ENCODE measurements at places on chromosomes 5 and 9.

DNA sequence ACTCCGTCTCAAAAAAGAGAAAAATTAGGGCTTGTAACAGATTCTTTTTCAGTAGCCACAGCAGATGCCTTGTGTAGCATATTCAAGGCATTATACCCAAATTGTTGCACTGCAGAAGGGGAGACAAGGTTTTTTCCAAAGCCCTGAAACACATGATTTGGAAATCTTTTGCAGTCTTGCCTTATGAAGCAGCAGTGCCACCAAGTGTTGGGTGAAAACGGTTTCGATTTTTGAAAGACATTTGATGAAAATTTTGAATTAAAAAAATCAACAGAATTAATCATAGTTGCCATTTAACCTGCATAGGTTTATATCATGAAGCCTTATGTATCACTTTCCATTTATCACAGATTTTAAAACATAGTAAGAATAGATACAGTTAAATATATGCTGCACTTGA, 479.5 kb downstream of the TAF11L14 start:
- DNase-seq = no peak

GRCh38 chr9:69175486-69175885, 1.4 kb downstream of the TJP2 start:
- peak; percentile 45 for DNase-seq

- no peak for DNase-seq
Measured at GRCh38 chr5:96942911-96943310, 7.0 kb downstream of the LNPEP start.

GRCh38 chr9:22049411-22049810, 40.3 kb upstream of the CDKN2B start:
- DNase-seq = no peak

- no peak for DNase-seq
Measured at GRCh38 chr5:57508211-57508610, 25.6 kb upstream of the ACTBL2 start.

DNA sequence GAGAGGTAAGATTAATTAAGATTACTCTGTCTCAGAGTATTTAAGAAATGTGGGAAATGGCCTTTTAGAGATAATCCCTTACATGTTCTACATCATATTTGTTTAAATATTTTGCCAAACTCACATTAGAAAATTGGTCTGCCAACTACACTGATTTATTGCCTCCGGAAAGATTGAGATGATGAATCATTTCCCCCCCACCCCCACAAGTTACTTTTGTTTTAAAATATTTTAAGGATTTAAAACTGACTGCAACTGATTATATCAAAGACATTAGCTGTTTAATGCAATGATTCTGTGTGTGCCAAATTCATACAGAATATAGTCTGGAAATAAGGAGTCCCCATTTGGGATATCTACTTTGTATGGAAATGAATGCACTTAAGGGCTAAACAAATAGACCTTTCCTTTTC, 674.4 kb downstream of the PRR16 start:
- DNase-seq = no peak

DNA sequence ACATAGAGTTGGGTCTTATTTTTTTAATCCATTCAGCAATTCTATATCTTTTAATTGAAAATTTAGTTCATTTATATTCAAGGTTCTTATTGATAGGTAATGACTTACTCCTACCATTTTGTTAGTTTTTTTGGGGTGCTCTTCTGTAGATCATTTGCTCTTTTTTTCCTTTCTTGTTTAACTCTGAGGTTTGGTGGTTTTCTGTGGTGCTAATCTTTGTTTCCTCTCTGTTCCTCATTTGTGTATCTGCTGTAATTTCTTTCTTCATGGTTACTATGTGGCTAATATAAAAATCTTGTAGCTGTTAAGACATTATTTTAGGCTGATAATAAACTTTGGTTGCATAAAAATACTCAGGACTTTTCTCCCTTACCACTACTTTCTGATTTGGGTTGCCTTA, 181.6 kb upstream of the DMRTA1 start:
- no peak for DNase-seq

- DNase-seq = no peak
Measured at GRCh38 chr5:38319491-38319890, 61.1 kb downstream of the EGFLAM start.

GRCh38 chr5:154901276-154901675, 36.7 kb downstream of the GEMIN5 start:
- no peak for DNase-seq

DNA sequence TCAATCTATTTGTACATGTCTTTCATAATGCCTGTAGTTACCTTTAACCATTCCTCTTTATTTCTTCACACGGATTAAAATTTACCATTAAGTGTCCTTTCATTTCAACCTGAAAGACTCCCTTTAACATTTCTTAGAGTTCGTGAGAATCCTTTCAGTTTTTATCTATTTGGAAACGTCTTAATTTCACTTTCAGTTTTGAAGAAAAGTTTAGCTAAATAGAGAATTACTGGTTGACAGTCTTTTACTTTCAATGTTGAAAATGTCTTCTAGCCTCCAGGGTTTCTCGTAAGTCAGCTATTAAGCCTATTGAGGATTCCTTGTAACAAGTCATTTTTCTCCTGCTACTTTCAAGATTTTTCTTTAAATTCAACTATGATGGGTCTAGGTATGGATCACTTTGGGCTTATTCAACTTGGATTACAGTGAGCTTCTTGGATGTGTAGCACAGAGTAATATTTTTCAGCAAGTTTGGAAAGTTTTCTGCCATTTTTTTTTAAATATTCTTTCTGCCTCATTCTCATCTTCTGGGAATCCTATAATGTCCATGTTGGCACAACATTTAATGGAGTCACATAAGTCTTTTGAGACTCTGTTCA, 48.5 kb downstream of the RFX3 start:
- no peak for DNase-seq

GRCh38 chr9:38096238-38096805, 27.3 kb upstream of the SHB start:
- no peak for DNase-seq

DNA sequence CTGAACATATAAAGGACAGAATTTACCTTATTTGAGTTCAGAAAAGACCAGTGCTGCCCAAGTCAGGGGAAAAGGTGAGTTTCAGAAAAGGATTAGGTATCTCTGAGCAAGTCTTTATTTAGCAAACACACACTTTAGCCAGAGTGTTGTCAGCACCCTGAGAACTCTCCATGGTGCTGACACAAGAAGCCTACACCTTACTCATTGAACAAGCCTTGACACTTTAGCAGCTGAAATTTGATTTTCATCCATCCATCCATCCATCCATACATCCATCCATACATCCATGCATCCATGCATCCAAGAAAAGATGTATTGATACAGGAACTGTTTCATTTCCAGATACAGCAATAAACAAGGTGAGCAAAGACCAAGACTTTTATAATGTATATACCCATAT, 311.2 kb downstream of the TRIM32 start:
- peak; percentile 36 for DNase-seq
